Urinary bladder (tissue), 4 donors: ENCODE measurements at places on chromosomes 12 and 14. TPM values are rescaled to one million over a fixed set of nuclear protein-coding genes. Genes with fewer than 3 reads are reported as not detected.
A peak's percentile ranks its signal among the peaks of the same experiment; 100 is the strongest.

DNA sequence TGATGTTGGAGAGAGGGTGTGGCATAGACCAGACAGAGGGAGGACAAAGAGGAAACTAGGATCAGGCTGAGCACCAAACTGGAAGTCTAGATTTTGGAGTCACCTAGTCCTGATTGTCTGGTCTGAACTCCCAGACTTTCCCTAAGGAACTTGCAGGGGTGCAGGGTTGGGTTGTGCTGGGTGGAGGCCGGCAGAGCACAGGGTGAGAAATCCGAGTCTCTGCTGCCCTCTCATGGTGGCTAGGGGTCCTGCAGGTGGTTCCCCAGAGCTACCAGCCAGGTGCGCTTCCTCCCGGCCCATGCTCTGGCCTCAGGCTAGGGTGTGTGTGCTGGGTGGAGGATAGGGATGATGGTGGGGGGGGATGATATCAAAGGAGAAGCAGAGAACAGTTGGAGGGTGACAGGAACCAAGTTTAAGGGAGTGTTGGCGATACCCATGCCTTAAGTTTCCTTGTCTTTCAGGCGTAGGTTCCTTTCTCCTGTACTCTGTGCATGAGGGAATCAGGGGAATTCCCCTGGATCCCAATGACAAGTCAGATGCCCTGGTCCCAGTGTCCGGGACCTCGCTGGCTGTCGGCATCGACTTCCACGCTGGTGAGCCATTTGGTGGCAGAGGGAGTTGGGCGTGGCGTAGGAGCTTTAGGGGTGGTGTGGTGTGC is 33.5 kb upstream of the NXPH4 start:
- DNase-seq, result peak; percentile 48

DNA sequence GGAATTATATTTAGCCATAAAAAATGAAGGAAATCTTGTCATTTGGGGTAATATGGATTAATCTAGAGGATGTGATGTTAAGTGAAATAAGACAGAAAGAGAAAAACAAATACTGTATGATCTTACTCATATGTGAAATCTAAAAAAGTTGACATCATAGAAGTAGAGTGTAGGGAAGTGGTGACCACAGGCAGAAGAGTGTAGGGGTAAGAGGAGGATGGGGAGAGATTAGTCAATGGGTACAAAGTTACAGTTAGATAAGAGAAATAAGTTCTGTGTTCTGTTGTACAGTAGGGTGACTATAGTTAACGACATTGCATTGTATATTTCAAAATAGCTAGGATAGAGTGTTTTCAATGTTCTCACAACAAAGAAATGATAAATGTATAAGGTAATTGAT is 87.0 kb downstream of the TSHR start:
- DNase-seq, result no peak

- no peak for DNase-seq
Observed at GRCh38 chr14:101862177-101862576, 100.7 kb downstream of the PPP2R5C start.

- no peak for DNase-seq
Observed at GRCh38 chr12:66629138-66629870, 49.6 kb downstream of the GRIP1 start.

- no peak for DNase-seq
Observed at GRCh38 chr14:90276646-90277367, 20.5 kb downstream of the PSMC1 start.

DNA sequence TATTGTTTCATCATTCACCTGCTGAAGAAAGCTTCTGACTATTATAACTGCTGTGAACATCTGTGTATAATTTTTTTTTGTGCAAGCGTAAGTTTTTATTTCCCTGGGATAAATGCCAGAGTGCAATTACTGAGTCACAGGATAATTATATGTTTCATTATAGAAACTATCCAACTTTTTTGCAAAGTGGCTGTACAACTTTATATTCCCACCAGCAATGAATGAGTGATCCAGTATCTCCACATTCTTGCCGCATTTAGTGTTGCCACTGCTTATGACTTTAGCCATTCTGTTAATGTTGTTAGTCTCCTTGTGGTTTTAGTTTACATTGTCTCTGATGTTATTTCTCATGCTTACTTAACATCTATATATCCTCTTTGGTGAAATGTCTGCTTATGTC is 88.1 kb upstream of the CCDC175 start:
- DNase-seq, result no peak

DNA sequence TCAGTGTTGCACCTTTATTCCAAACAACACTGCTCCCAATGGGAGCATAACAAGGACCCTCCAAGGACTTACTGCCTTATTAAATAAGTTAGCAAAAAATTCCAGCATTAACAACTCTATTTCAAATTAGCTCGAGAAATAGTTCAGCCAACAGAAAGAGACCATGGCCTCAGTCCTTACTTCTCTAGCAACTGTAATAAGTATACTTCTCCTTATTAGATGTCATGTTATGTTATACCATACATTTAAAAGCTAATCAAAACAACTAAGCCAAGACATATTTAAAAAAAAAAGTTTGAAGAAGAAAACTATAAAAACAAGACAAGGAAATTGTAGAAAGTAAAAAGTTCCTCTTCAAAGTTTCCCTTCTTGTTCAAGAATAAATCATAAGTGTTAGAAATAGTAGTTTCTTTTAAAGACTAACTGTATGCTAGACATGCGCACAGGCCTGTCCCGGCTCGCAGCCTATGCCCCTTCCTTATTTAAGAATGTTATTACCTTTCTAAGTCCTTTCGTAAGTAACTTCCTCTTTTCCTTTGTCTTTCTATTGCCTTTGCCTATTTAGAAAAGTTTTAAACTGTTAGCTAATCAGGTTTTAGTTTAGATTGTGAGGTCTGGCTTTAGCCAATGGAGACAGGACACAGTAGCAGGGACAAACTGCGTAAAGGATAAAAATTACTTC is 68.6 kb downstream of the RESF1 start:
- DNase-seq, result no peak

- DNase-seq, result no peak
Observed at GRCh38 chr12:74722709-74723108, 185.1 kb downstream of the ATXN7L3B start.

DNA sequence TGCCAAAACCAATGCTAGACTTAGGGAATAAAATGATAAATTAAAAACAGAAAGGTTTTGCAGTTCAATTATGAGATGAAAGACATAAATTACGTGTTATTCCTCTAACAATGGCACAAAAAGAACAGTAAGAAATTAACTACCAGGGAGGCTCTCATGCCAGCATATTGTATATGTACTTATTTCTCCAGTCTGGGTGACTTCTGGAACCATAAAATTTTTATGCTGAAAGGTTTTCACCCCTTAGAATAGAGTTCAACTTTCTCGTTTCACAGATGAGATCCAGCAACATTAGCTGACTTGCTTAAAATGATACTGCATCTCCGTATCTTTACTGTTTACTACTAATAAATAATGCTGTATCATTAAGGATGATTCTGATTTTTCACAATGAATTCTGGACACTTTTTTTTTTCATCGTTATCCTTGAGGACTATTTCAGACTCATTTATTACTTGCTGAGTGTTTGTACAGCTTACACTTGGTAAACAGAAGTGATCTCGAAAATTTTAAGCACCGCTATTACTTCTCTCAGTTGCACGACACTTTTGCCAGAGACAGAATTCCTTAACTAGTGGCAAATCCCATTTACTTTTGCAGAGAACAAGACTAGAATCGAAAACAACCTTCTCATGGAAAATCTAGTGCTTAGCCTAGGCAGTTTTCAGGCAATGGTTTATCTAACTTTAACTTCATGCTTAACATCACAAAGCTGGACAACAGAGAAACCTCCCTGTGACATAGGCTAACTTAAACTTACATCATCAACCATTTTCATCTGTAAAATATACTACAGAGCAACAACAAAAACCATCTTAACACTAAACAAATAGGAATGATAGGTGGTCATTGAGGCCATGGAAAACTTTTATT is 2.7 kb downstream of the RSRC2 start:
- no peak for DNase-seq

GRCh38 chr12:53333845-53334244 is 2.3 kb downstream of the SP7 start:
- DNase-seq, result no peak

GRCh38 chr12:19577281-19577530 is 137.9 kb downstream of the AEBP2 start:
- DNase-seq, result no peak

GRCh38 chr12:70919597-70920035 is 922 bp downstream of the PTPRR start:
- peak; percentile 11 for DNase-seq

DNA sequence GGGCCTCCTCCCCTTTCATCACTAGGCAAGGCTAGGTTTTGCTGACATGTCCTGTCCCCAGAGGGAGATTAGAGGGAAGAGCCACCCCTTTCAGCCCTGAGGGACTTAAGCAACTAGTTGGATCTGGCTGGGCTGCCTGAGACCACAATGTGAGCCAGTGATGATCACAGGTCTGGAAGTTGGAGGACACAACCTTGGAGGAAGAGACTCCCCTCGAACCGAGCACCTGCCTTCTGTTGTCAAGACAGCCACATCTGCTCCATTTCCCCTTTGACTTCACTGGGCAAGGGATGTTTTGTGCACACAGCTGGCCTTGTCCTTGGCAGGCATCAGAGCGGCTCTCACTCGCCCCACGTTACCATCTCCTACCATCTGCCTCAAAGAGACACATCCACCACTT is 31.4 kb downstream of the MVK start:
- no peak for DNase-seq

- no peak for DNase-seq
Observed at GRCh38 chr12:21771311-21771710, 3.2 kb downstream of the KCNJ8 start.

DNA sequence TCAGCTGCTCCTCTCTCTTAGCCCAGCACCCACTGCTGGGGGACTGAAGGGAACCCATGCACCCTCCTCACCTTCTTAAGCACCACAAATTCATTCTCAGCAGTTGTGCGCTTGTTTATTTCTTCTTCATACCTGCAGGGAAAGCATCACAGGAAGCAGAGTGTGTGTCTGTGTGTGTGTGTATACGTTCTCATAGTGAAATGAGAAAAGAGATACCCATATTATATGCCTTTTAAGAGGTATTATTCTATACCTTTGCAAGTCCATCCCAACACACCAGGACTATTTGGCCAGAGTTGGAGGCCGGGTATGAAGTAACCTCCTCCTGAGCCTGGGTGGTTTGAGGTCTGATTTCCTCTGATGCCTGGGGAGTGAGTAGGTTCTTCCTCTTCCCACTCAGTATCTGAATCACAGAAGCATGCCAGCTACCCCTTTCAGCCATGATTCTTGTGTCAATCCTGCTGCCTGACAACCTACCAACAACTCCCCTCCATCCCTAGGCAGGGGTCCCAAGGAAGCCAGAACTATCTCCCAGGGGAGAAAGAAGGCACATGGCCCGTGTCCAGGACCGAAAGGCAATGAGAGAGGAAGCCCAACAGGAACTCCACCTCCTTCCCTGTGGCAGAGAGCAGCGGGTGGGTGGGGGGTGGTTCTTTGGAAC is 3.0 kb downstream of the KRT73 start:
- DNase-seq, result no peak

GRCh38 chr14:33908540-33909223 is 42.2 kb downstream of the EGLN3 start:
- DNase-seq, result no peak

DNA sequence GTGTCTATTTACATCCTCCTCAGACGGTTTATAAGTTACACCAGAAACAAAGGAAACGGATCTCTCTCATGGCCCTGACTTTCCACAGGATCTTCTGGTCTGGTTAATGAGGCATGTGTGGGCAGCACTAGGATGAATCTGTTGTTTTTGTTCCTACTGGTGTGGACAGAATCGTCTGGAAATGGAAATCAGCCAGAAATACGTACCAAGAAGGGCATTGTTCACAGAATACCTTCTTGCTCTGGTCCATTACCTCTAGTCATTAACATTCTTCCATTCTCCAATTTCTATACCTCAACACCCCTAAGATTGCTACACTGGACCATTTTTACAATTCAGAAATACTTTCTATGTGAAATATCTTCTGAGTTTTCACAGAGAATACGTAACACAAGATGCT is 86.0 kb downstream of the TPH2 start:
- DNase-seq, result no peak

GRCh38 chr12:64088431-64089349 is 133.4 kb downstream of the KICS2 start:
- peak; percentile 56 for DNase-seq

DNA sequence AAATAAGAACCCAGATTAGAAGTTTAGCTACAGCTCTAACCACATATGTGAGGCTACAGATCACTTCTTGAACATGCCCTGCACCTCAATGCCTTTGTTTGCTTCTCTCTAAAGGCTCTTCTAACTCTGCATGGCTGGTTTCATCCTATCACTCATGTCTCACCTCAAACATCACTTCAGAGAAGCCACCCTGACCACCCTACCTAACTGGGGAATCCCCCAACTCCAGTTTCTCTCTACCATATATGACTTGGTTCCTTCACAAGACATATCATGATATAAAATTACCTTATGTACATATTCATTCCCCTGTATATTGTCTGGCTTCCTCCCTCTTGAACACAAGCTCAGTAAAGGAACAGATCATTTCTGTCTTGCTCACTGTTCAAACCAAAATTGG is 250.2 kb upstream of the GRIP1 start:
- DNase-seq, result no peak

GRCh38 chr12:13788626-13789025 is 192.8 kb downstream of the GRIN2B start:
- no peak for DNase-seq

GRCh38 chr12:3469711-3470110 is 21.3 kb upstream of the PRMT8 start:
- DNase-seq, result no peak

GRCh38 chr12:50285253-50285652 is 1.9 kb upstream of the LIMA1 start:
- no peak for DNase-seq

GRCh38 chr12:14514154-14514842 is 53.4 kb downstream of the PLBD1 start:
- DNase-seq, result peak; percentile 84

DNA sequence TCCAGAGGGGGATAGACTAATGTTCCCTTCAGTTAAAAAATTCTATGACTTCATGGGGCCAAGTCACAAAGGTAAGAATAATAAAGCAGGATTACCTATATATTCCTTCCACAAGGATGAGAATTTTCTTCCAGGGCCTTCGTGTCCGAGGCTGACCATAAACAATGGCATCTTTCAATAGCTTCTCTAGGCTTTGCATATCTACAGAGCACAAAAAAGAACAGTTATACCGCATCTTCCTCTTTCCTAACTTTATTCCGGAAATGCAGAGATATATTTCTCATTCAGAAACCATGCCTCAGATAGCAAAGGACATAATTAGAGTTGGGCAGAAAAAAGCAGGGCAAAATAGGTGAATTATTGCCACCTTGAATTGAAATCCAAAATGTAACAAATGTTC is 58.3 kb upstream of the ISM2 start:
- DNase-seq, result no peak

EGLN3 gene
- total RNA-seq, result 54.6 TPM

CCDC184 gene
- total RNA-seq, result 0.85 TPM

P2RX2 gene
- not detected for total RNA-seq

LHX5 gene
- not detected for total RNA-seq

KLHDC1 gene
- total RNA-seq, result 21.6 TPM

SIVA1 gene
- total RNA-seq, result 39.9 TPM

COX8C gene
- not detected for total RNA-seq

CHFR gene
- total RNA-seq, result 28.2 TPM

LRTM2 gene
- not detected for total RNA-seq

KICS2 gene
- 5.7 TPM for total RNA-seq

RERG gene
- total RNA-seq, result 38.4 TPM
